Forelimb muscle (tissue), 1 donor: ENCODE measurements at places on chromosomes 2 and 18. TPM values are rescaled to one million over a fixed set of nuclear protein-coding genes. Genes with fewer than 3 reads are reported as not detected.

LYPD1 gene
- 5.8 TPM for polyA plus RNA-seq

LINC00305 gene
- not detected for polyA plus RNA-seq

RAD51AP2 gene
- polyA plus RNA-seq = 0.11 TPM

QPCT gene
- polyA plus RNA-seq = 8.9 TPM

HOXD4 gene
- 8.9 TPM for polyA plus RNA-seq

- no peak for DNase-seq
These were observed 172.7 kb upstream of the FHL2 start for GRCh38 chr2:105571445-105571987.

- no peak for DNase-seq
These were observed 82.3 kb upstream of the LDLRAD4 start for GRCh38 chr18:13136056-13136903.

DNA sequence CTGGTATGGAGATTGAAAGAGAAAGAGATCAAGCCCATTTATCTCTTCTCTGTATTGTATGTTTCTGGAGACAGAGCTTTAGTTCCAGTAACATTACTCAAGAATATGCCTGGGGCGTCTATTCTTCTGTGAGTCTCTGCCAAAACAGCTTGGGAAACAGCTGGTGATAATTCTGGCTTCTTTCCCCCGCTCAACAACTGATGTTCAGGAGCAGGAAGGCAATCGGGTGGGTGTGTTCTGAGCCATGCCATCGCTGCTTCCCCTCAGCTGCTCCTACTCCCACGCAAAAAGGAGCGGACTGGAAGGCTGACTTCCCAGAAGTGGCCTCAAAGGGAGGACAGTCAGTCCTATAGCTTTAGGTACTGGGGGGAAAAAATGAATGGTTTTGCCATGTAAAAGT lies 695.1 kb downstream of the PLCL1 start:
- DNase-seq = peak; percentile 36

DNA sequence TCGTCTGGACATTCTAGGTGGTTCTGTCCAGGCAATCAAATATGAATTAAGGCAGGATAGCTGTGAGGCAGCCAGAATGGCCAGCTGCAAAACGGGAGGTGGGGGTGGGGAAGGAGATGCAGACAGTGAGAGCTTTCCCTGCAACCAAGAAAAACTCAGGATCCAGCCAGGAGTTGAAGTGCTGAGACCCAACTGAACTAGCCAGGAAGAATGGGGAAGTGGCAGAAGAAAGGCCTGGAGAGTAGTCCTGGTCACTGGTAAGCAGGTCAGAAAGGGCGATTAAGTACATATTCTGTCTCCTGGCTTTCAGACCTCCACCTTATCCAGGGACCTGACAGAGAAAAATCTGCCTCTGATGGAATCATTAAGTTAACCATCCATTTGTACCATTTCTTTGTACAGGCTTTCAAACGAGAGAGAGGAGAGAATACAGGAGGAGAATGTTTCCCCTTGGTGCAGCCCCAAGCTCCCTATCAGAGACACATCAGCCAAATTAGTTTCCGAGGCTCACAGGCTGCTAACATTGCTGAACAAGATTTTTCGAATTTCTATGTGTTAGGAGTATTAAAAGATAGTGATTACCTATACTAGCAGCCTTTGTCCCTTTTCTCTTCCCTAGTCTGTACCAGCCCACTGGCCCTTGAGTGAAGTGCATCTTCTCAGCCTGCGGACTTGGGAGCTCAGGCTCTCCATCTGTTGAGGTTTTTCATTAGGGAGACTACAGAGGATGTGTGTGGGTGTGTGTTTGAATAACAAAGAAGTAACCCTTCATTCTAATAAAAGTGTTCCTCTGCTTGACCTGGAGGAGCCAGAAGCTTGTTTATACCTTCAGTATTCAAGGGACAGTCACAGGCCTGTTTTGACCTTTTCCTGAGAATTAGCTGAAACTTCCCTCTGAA lies 12.5 kb upstream of the HOXD1 start:
- DNase-seq = no peak

DNA sequence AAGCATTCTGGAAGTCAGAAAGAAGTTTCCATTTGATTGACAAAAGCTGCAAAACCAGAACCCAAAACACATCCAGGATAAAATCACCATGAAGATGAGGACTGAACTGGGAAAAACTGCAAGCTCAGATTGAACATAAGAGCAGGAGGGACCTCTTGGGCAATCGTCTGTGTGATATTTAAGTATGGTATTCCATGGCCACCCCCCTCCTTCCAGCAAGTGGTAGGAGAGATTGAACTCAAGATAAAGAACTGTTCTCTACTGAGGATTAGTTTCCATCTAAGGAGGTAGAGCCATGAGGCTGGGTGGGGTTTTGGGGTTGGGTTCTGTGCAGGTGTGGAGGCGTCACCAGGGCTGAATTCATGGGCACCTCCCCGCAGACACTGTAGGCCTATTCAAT lies 251.1 kb downstream of the NCKAP5 start:
- no peak for DNase-seq

DNA sequence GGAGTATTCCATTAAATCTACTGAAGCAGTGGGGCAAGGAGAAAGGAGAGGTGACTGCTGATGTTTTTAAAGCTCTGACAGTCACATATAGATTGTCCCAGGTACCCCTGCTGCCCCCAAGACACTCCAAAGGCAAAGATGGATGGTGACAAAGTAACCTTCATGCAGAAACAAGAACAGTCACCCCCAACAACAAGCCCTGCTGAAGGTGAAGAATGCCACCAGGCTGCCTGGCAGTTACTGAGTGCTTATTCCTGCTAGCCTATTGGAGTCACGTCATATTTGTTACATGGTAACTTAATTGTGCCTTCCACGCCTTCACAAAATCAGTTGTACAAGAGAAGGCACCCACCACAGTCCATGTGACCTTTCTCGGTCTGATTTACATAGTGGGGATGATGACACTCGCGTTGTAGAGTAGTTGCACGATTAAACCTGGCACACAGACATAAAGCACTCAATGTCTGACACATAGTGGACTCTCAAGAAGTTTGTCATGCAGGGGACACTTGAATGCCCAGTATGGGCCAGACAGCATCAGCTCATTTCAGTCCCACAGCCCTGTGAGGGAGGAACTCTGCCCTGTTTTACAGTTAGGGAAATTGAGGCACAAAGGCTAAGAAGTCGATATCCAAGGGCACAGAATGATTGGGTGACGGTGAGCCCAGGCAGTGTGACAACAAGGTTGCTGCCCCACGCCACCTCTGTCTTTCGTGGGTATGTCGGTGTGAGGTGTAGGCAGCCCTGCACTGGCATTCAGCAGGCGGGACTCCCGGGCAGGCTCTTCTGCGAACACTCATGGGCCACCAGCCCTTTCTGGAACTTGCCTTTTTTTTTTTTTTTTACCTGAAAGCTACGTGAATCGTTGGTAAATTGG lies 62.7 kb downstream of the ZCCHC2 start:
- no peak for DNase-seq

DNA sequence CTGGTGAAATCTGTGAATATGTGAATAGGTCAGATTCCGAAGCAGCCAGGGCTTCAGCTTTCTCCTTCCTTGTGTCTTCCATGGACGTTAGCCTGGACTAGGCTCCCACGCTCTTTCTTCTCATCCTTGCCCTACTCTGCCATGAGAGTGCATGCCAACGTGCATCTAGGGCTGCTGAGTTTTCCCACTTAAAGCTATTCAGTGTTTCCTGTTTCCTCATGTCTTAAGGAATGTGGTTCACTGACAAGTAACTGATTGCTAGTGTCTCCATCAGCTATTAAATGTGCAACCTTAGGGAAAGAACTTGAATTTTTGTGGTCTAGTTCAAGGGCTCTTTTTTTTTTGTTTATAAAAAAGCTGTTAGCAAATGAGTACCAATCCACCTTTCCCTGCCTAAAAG lies 642.3 kb upstream of the LINC00305 start:
- no peak for DNase-seq

GRCh38 chr2:43311276-43311675 lies 84.9 kb upstream of the ZFP36L2 start:
- no peak for DNase-seq

DNA sequence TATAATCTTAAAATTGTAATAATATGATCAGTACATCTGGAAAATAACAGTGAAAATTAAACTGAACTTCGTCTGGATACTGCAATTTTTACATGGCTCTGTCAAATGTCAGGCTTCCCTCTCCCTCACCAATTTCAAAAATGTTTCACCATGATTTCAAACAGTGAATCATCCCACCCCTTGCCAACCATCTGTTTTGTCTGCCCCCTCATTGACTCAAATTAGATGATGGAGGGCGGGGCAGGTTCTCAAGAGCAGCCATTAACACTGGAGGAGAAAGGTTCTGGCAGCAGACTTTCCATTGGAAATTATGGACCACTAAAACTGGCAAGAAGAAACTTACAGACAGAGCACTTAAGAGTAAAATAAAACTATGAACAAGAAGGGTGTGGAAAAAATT lies 1195.7 kb upstream of the ZEB2 start:
- no peak for DNase-seq

DNA sequence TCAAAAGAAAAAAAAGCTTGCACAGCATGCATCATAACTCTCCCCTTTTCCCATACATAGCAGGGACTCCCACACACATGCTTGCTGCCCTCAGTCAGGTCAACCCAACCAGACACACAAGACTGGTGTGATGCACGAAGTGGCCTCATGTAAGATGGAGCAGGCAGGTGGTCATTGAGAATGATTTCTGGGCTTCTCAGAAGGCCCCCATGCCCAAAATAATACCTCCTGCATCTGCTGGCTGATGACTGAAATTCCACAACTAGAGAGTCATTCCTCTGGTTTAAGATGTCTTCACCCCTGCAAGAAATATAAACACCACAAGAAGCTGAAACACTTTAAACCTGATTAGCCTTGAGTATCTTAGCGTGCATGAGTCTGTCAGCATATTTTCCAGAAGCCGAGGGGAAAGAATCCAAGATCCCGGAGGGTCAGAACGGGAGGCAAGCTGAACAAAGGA lies 131.1 kb downstream of the AFF3 start:
- no peak for DNase-seq

DNA sequence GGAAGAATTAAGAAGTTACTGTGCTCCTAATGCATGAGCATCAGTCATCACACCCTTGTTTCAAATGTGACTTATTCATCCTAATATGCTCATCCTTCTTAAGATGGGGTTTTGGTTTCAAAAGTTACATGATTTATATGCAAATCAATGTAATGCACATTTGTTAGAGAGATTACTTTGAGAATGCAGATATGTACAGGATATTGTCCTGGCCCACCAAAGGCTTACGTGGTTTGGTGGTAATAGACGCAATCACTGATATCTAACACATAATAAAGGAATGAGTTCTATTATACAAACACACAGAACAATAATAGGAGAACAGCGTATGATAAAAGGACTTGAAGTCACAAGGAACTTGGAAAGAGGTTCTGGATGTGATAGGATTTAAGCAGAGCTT lies 11.1 kb upstream of the COL5A2 start:
- no peak for DNase-seq

DNA sequence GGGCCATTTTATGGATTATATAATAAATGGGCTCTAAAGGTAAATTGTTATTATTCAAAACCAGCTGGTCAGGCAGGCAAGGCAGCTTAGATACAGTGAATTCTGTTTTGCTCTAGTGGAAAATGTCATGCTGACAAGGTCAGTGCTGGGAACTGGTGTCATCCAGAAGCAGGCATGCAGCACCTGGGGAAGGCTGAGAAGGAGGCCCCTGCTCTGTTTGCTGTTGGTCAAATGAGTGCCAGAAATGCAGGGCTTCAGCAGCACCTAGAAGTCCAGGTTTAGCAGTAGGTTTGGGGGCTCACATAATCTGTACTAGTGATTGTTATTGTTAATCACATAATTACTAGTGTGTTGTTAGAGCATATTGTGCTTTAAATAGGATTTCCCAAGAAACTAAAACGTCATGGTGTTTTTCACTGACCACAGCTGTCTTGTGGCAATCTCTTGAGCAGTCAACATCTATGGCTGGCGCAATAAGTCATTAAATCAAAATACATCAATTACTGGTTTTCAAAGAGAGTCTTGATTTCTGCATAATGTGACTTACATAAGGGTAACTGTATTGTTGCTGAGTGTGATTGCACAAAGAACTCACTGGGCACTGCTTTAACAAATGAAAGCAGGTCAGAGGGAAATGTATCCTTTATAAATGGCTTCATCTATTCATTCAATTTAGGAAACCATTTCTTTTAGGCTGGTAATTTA lies 99.1 kb downstream of the MYO3B start:
- no peak for DNase-seq

DNA sequence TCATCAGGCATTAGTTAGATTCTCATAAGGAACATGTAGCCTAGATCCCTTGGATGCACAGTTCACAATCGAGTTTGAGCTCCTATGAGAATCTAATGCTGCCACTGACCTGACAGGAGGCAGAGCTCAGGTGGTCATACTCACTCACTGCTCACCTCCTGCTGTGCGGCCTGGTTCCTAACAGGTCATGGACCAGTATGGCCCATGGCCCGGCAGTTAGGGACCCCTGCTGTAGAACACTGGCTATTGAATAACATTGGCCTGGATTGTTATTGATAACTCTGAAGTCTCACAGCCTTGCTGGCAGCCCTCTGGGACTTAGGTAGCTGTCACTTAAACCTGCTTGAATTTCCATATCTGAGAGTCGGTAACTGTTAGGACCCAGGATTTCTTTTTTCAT lies 114.5 kb upstream of the ALPP start:
- DNase-seq = no peak

GRCh38 chr18:8379187-8379941 lies 229.9 kb upstream of the RAB12 start:
- no peak for DNase-seq

DNA sequence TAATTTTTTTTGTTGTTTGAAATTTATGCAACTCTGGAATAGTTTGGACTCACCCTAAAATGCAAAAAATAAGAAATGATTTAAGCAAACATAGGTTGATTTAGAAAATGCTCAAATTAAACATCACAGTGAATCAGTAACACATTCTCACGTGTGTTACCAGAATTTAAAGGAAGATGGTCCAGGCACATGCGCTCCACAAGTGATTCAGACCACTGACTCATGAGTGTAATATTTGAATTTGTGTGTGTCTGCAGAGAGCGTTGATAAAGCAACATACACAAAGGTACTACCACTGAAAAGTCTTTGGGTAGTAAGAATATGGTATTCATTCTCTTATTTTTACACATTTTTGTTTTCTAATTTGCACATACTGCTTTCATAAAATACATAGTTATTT lies 7.9 kb downstream of the SS18 start:
- no peak for DNase-seq

GRCh38 chr2:64730551-64731262 lies 77.0 kb upstream of the SERTAD2 start:
- DNase-seq = peak; percentile 64
